ENCODE measurements at places on chromosomes 4 and X. TPM values are rescaled to one million over a fixed set of nuclear protein-coding genes. Genes with fewer than 3 reads are reported as not detected.

The JCHAIN gene
- 0.46 TPM for total RNA-seq

The ZNF711 gene
- total RNA-seq, result 0.78 TPM

The STS gene
- total RNA-seq, result 1.9 TPM

The MAGEA4 gene
- total RNA-seq, result not detected

The BEX1 gene
- not detected for total RNA-seq

The ADH4 gene
- 0.07 TPM for total RNA-seq

The RGN gene
- total RNA-seq, result not detected

The SH3D19 gene
- total RNA-seq, result 25.5 TPM

The ETDA gene
- not detected for total RNA-seq

The ZMAT1 gene
- 0.08 TPM for total RNA-seq

The CWH43 gene
- not detected for total RNA-seq

The BMPR1B gene
- total RNA-seq, result 5.0 TPM

The DGKK gene
- not detected for total RNA-seq

The GYPB gene
- total RNA-seq, result not detected

The AMBN gene
- total RNA-seq, result not detected

The TMPRSS11B gene
- total RNA-seq, result not detected

The SLITRK4 gene
- total RNA-seq, result 0.02 TPM

The HOPX gene
- not detected for total RNA-seq

The SLC26A1 gene
- total RNA-seq, result 0.16 TPM

The CTAG2 gene
- not detected for total RNA-seq

The RBBP7 gene
- 165 TPM for total RNA-seq

The PDGFRA gene
- total RNA-seq, result 0.51 TPM

The PNMA5 gene
- not detected for total RNA-seq

The PRR32 gene
- total RNA-seq, result not detected

All from A549 treated with CORT108297 at 1 μM for 4 hours (cell line).